ENCODE measurements at places on chromosomes 7 and 10. TPM values are rescaled to one million over a fixed set of nuclear protein-coding genes. Genes with fewer than 3 reads are reported as not detected.

DNA sequence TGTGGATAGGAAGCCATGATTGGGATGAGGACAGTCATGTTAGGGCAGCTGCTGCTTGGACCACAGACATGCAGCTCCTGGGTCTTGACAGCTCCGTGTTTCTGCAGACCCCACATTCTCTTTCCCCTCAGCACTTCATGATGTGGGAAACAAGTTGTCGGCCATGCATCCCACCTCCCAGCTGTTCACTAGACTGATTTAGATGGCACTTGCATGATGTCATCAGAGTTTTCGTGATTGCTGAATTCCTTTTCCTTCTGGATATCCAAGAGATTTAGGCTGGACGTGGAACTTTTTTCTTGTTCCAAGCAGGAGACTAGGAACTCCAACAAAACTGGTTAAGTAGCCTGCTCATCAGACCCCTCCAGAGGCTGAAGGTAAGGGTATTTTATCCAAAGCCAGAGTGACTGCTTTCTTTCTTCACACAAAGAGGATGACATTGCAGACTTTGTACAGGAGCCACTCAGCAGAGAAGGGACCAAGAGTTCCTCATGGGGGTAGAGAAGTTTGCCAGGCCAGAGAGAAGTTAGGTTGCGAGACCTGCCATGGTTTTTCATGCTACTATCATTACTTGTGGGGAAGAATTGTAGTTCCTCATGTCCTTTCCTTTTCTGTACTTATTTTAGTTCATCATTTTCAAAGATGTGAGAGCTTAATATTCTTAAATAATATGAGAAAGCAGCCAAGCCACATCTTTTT is 117.7 kb upstream of the GJD4 start:
- DNase-seq: no peak

DNA sequence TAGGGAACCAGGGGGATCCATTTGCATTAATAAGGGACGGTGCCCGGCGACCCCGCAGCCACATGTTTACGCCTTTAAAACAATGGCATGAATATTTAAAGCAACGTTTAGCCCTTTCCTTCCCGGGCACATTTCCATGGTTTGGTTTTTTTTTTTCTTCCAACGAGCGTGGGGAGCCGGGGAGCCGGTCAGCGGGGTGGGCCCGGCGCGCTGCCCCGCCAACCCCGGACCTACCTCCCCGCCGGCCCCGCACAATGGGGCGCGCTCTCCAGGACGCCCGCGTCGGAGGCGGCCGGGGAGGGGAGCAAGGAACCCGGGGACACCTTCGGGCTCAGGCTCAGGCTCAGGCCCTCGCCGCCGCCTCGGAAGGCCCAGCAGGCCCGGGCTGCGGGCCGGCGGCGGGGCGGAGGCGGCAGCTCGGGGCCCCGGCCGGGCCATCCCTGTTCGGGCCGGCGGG is 1.0 kb downstream of the SEPHS1 start:
- no peak for DNase-seq

GRCh38 chr10:75508814-75509306 is 77.4 kb downstream of the LRMDA start:
- peak; percentile 12 for DNase-seq

GRCh38 chr10:91681361-91682276 is 48.7 kb upstream of the PPP1R3C start:
- peak; percentile 12 for DNase-seq

GRCh38 chr7:152743600-152743999 is 16.0 kb upstream of the ACTR3B start:
- no peak for DNase-seq

- DNase-seq: no peak
Measured at GRCh38 chr10:6607778-6608177, 27.7 kb upstream of the PRKCQ start.

DNA sequence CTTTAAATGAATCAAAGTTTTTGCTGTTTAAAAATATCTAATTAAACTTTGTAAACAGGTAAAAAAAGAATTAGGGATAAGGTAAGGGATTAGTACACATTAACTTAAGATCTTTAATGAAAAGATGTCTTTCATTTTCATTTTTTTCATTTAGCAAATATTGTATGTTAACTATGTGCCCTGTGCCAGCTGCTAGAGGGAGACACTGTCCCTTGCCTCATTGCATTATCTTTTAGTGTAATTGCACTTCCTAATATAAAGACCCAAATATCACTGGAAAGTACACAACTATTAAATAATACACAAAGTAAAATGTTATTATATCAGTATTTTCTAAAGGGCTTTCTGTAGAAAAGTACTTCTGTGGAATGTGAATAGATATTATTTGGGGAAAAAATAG is 102.7 kb downstream of the GPR37 start:
- DNase-seq: no peak

DNA sequence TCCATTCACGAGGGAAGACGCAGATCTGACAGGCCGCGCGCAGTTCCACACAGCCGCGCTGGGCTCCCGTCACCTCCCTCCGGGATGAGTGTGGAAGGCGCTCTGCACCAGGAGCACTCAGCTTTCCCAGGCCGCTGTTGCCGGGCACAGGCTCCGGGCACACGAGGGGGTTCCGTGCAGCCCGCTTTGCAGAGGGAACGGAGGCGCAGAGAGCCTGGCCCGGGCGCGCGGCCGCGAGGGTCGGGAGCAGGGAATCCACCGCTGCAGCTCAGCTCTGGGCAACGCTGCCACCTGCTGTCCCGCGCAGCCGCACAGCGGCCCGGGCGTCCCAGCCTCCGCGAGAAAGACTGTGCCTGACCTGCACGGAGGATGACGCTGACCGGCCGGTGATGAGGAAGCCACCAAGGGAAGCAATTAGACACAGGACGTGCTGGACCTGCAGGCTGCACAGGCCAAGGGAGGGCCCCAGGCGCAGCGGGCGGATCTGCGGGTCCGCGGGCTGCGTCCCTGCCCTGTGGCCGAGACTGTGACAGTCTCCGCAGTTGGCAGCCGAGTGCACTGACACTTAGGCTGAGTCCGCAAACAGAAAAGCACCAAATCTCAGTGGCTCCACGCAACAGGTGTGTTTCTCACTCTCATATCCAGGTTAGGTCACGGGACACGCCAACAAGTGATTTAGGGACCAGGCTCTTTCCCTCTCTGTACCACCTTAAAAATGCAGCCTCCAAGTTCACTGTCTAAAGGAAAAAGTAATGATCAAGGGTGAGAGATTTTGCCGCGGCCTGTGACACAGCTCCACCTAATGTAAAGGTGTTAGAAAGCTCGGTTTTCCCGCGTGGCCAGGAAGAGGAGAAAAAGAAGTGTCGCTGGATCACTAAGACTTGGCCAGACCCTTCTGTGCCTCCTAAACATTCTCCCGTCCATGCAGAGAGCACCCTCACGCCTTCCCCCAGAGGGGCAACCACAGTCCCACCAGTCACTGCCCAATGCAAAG is 94.5 kb downstream of the SEC61G start:
- DNase-seq: peak; percentile 27

DNA sequence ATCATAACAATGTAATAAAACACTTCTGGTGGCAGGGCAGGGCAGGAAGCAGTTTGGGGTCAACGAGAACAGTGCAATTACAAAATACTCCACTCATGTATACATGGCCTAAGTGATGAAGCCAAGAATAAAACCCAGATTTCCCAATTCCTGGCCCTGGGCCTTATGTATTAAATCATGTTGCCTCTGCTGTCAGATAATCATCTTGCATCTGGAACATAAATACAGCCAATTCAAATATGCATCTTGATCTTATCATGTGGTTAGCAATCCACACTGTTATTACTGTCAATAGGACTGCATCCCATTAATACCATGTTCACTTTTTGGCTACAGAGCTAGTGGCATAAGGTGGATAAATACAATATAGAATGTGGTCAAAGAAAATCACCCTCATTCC is 186.5 kb upstream of the SLC25A13 start:
- DNase-seq: no peak

GRCh38 chr10:15642095-15642494 is 77.6 kb downstream of the ITGA8 start:
- no peak for DNase-seq

- DNase-seq: no peak
Measured at GRCh38 chr7:2689951-2690705, 2.1 kb downstream of the AMZ1 start.

GRCh38 chr7:67301667-67302066 is 305.0 kb downstream of the TYW1 start:
- DNase-seq: no peak

GRCh38 chr7:111198255-111198654 is 107.3 kb downstream of the LRRN3 start:
- no peak for DNase-seq

- no peak for DNase-seq
Measured at GRCh38 chr7:80140388-80140787, 5.8 kb downstream of the GNAI1 start.

GRCh38 chr7:74617180-74617744 is 40.3 kb upstream of the GTF2I start:
- no peak for DNase-seq

DNA sequence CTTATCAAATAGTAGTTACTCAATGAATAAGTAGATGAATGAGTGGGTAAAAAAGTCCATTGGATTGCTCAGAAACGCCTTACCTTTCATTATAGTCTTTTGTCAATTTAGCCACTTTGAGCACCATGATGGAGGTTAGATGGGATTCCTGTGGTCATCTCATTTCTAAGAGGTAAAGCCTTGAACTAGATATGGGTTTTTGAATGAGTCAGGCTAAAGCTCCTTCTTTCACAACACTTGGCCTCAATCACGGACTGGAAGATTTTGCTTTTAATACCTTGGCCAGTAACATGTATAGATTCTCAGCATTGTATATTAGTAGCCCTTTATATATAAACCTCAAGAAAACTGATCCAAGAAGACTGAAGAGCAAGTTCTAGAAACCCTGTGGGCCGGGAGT is 99.7 kb upstream of the CCDC6 start:
- no peak for DNase-seq

GRCh38 chr7:33802600-33802999 is 102.7 kb upstream of the BMPER start:
- DNase-seq: no peak

GRCh38 chr10:129962872-129963640 is 1.0 kb downstream of the EBF3 start:
- no peak for DNase-seq

- DNase-seq: no peak
Measured at GRCh38 chr10:102393411-102394078, 2.0 kb upstream of the NFKB2 start.

- DNase-seq: no peak
Measured at GRCh38 chr7:40401406-40401805, 266.6 kb downstream of the SUGCT start.

DNA sequence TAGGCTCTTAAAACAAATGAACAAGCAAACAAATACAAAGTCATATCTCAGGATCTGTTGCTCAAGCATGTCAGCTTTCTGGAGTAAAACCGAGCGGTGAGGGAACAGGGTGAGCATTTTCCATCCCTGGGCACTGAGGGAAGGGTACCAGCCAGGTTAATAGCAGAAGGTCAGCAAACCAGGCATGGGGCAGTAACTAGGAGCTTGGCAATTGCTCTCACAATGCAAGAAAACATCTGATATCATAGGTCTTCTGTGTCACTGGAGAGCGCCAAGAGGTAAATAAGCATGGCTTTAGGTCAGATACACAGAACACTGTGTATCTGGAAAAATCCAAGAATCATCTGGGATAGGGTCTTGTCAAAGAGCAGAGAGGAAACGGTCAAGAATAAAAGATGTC is 521.7 kb upstream of the AUTS2 start:
- DNase-seq: no peak

- DNase-seq: peak; percentile 66
Measured at GRCh38 chr7:93442478-93443224, 131.9 kb downstream of the CALCR start.

GRCh38 chr10:132809232-132810140 is 23.5 kb upstream of the NKX6-2 start:
- DNase-seq: no peak

DNA sequence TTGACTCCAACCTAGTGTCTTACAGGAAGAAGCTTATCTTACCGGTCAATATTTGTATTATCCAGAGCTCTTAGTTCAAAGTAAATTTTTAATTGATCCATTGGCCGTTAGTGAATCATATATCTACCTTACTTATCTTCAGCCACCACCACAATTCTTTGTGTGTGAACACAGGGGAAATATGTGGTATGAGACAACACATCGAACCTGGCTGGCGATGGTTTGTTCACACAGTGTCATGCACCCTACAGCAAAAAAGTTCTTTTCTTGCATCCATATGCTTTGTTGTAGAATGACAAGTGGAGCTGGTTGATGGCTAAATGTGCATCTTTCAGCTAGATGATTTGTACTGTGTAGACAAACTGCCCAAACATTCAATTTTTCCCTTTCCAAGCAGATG is 65.8 kb downstream of the ARID5B start:
- no peak for DNase-seq

DNA sequence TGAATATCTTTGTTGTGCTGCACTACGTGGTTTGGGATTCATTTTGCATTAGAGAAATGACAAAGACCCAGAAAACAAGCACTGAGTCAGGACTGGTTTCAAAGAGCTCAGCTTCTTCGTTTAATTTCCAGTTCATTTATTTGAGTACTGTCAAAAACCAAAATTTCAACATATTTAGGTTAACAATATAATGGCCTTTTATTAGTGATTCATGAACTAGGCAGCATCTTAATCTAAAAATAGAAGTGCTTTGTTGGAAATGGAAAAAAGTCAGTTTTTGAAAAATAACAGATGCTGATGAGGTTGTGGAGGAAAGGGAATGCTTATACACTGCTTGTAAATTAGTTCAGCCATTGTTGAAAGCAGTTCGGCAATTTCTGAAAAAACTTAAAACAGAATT is 856.4 kb downstream of the LRMDA start:
- no peak for DNase-seq

DNA sequence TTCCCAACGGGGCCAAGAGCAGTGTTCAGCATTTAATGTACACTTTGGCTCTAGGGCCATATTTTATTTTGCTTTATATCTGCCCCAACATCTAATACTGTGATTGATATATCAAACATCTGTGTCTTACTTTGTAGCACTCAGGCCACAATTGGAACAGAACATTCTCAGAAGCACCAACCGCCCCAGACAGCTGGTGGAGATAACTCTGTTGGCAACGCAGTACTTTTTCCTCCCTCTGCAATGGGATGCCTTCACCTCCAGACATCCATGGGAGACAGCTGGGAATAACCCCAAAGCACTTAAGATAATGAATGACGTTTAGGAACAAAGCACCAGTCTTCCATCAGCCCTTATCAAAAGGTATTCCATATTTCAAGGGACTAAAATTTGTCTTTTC is 57.4 kb downstream of the PIP4K2A start:
- DNase-seq: no peak

GRCh38 chr7:39153647-39154046 is 175.9 kb downstream of the POU6F2 start:
- no peak for DNase-seq

- DNase-seq: peak; percentile 7
Measured at GRCh38 chr10:69994262-69994661, 58.4 kb upstream of the MACROH2A2 start.

The CCDC6 gene
- 24.8 TPM for total RNA-seq

The HEPACAM2 gene
- under 0.01 TPM for total RNA-seq

The HTR5A gene
- under 0.01 TPM for total RNA-seq

The MYL7 gene
- total RNA-seq: not detected

The ADAM12 gene
- total RNA-seq: under 0.01 TPM

The MMRN2 gene
- 0.27 TPM for total RNA-seq

The PCDH15 gene
- total RNA-seq: not detected

The CYP3A7 gene
- not detected for total RNA-seq

The SPDYE6 gene
- total RNA-seq: not detected

The FKBP6 gene
- not detected for total RNA-seq

Measured in hematopoietic multipotent progenitor cell (in vitro differentiated cells).